ENCODE measurements at places on chromosomes 1 and 21. TPM values are rescaled to one million over a fixed set of nuclear protein-coding genes. Genes with fewer than 3 reads are reported as not detected.

DNA sequence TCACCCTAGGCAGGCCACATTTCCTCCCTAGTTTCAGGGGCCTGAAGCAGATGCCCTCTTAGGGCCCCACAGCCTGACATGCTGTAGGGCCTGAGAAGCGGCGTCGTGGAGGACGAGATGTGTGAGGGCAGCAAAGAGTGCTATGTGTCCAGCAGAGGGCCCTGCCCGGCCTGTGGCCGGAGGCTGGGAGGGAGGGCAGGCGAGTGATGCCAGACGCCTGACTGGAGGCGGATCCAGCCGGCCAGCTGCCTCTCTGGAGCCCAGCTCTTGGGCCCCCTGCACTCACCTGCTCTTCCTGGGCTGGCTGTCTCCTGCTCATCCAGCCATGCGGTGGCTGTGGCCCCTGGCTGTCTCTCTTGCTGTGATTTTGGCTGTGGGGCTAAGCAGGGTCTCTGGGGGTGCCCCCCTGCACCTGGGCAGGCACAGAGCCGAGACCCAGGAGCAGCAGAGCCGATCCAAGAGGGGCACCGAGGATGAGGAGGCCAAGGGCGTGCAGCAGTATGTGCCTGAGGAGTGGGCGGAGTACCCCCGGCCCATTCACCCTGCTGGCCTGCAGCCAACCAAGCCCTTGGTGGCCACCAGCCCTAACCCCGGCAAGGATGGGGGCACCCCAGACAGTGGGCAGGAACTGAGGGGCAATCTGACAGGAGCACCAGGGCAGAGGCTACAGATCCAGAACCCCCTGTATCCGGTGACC, at the start of gene GPR37L1:
TSS of gene GPR37L1 (plus strand) at position 279 of the 697 bp plus-strand sequence. CDS start at position 326, 47 bp downstream.
- no peaks in the 10 kb centered on the region for H3K36me3 ChIP-seq
- H3K4me3 ChIP-seq: no peak within 1 kb of the TSS
- no peak for DNase-seq
- H3K27ac ChIP-seq: no peak within 1 kb of the TSS
- H3K27me3 ChIP-seq: no peaks in the 10 kb centered on the region

Gene ORC1
- polyA plus RNA-seq: not detected

DNA sequence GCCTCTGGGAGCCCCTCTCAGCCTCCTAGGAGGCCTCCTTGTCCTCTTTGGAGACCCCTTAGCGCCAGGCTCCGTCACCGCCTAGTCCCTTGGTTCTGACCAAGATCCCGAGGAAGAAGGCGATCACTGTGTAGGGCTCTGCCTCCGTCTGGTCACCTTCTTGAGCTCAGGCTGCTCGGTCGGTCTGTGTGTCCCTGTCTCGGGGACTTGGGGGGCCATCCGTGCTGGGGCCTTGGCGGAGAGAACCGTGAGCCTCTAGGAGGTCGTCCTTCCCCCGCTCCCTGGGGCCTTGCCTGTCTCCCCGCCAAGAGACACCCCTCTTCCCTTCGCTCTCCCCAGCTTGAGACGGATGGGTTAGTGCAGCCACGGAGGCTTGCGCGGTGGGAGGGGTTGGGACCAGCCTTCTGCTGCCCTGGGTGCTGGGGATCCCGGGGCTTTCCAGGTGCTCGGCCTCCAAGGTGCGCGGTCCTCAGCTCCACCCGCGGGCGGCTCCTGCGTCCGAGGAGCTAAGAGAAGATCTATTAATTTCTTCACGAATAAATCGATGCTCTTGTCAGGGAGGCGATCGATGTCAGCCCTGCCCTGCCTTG, 701 bp upstream of the INSRR start:
- peaks cover 66% of the 10 kb centered on the region for H3K27me3 ChIP-seq
- no peak for DNase-seq
- no peak overlapping the region for H3K4me3 ChIP-seq
- H3K27ac ChIP-seq: no peak overlapping the region
- H3K4me1 ChIP-seq: peaks cover 5% of the 10 kb centered on the region
- H3K36me3 ChIP-seq: no peaks in the 10 kb centered on the region

Gene TBX19
- 0.65 TPM for polyA plus RNA-seq

DNA sequence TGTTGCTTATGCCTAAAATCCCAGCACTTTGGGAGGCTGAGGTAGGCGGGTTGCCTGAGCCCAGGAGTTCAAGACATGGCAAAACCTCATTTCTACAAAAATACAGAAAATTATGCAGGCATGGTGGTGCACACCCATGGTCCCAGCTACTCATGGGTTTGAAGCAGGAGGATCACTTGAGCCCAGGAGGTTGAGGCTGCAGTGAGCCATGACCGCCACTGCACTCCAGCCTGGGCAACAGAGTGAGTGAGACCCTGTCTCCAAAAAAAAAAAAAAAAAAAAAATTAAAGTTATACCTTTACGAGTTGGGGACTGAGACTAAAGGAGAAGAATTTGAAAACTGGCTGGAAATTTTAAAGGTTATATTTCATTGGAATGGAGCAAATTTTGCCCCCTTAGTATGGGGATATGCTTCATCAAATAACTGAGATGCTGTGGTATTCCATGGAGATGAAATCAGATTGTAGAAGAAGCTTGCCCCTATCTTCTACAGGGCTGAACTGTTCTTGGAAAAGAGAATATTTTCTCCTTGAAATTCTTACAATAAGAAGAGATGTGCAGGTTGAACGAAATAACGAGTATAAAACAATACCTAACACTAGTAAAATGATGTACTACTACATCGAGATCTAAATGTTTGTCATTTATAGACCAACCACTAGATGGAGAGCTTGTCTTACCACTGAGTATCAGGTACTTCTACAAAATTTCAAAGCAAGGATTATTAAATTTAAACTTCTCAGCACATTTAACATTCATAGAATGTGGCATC, 34.9 kb upstream of the SCYL3 start:
- H3K4me3 ChIP-seq: no peak overlapping the region
- no peaks in the 10 kb centered on the region for H3K4me1 ChIP-seq
- no peak overlapping the region for H3K27ac ChIP-seq
- no peaks in the 10 kb centered on the region for H3K27me3 ChIP-seq

Gene FCGR3B
- 0.53 TPM for polyA plus RNA-seq

Gene PAX7
- polyA plus RNA-seq: not detected

Gene AADACL3
- polyA plus RNA-seq: not detected

Data from CD14-positive monocyte (primary cell).